ENCODE measurements at places on chromosomes 1 and 21. TPM values are rescaled to one million over a fixed set of nuclear protein-coding genes. Genes with fewer than 3 reads are reported as not detected.

Gene TTC39A
- total RNA-seq, result 18.0 TPM

GRCh38 chr1:178048426-178048825, 45.5 kb upstream of the RASAL2 start:
- DNase-seq, result no peak

Gene LIN28A
- total RNA-seq, result not detected

Gene SPATA17
- total RNA-seq, result 1.2 TPM

Gene GJA8
- not detected for total RNA-seq
